Activated CD4-positive, CD25-positive, alpha-beta regulatory T cell treated with anti-CD3 and anti-CD28 coated beads, Interleukin-2, amount 50 U/mL, for 16 hours (primary cell): ENCODE measurements at places on chromosomes 13 and 19.

GRCh38 chr13:113907635-113908617, 44.0 kb upstream of the GAS6 start:
- no peak for DNase-seq

DNA sequence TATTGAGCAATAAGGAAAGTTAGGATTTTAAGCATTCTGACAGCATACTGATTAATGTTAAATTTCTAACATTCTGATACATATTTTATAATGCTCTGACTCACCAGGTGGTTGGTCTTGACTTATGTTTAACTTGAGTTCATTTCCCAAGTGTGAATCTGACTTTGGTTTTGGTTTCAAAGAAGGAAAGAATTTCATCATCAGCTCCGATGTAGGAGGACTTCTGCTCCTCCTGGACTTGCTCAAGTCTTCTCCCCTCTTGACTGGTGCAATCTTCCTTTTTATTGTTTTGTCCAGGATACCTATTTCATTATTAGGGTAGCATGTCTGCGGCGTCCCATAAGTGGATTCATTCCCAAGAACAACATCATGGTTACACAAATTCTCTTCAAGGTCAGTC, 141.3 kb downstream of the RNF17 start:
- no peak for DNase-seq

DNA sequence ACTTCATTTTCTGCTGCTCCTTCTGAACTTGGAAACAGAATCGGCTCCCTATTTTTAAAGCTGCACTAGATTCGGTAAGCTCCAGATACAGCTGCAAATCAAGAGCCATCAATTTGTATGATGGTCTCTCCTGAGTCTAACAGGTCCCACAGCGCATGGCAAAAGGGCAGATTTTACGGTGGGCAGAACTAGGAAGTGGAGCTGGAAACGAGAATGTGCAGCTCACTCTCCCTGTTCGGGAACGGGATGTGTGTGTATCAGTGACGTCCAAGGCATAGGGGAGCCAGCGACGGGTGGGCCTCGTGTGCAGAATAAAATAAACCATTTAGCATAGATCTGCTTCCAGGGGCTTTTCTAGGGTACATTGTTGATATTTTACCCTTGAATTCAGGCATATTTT, 74.2 kb downstream of the COL4A1 start:
- DNase-seq, result no peak

DNA sequence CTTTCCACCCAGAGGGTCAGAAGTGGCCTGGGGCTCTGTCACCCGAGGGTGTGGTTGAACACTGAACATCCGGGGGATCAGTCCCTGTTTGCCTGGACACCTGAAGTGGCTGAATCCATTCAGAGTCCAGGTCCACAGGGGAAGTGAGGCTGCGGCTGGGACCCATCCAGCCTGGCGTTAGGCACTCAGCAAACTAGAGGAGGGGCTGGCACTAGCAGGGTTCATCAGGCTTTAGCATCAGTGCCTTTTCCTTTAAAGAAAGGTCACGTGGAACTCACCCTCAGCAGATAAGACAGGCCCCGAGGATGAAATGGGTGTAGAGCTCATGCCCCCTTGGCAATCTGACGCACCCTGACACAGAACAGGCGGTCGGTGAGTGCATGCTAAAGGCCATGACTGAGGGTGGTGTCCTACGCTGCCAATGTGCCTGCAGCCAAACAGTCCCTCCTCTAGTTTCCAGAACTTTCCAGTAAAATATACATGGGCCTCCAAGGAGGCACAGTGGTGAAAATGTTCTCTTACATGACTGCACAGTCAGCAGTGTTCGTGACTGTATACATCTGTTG, 72.4 kb upstream of the ARHGEF7 start:
- DNase-seq, result no peak

- no peak for DNase-seq
Measured at GRCh38 chr19:55441319-55441691, 1.8 kb downstream of the SHISA7 start.

GRCh38 chr13:20159646-20160305, 1.1 kb downstream of the GJA3 start:
- no peak for DNase-seq

GRCh38 chr19:3198901-3199700, 13.4 kb downstream of the NCLN start:
- DNase-seq, result no peak

DNA sequence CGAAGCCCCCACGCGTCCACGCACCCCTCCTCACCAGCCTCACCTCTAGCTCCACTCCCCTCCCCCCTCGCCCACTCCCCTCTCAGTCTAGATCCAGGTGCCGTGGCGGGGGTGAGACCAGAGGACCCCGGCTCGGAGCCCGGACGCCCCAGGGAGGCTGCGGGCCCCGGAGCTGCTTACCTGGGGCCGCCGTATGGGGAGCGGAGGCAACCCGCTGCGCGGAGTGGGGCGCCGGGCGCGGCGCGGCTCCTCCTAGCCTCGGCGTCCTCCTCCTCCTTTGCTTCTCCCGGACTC, 353 bp downstream of the ENOX1 start:
- no peak for DNase-seq

GRCh38 chr19:31656507-31656906, 307.3 kb upstream of the TSHZ3 start:
- no peak for DNase-seq

GRCh38 chr13:109787135-109787954, 962 bp upstream of the IRS2 start:
- DNase-seq, result no peak

GRCh38 chr13:101751488-101751887, 299.0 kb downstream of the ITGBL1 start:
- no peak for DNase-seq

GRCh38 chr19:36573895-36574720, 1.0 kb upstream of the ZNF529 start:
- no peak for DNase-seq

GRCh38 chr13:100773429-100773828, 98.8 kb upstream of the TMTC4 start:
- no peak for DNase-seq

- no peak for DNase-seq
Measured at GRCh38 chr13:47134939-47135489, 238.2 kb upstream of the HTR2A start.

GRCh38 chr13:70051531-70051930, 56.1 kb upstream of the ATXN8OS start:
- no peak for DNase-seq

DNA sequence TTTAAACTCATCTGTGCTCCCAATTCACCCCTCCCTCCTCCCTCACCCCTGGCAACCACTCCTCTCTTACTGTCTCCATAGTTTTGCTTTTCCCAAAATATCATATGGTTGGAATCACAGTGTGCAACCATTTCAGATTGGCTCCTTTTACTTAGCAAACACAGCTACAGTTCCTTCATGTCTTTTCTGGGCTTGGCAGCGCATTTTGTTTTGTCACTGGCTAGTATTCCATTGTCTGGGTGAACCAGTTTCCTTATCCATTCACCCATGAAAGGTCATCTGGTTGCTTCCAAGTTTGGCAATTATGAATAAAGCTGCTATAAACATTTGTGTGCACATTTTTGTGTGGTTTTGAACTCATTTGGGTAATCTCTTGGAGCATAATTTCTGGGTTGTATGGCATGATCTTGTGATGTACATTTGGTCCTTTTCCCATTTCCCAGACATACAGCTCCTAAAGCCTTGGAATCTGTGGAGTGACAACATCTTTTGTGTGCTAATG, 23.9 kb upstream of the GAS6 start:
- no peak for DNase-seq
